Activated T-cell treated with anti-CD3 and anti-CD28 coated beads, Interleukin-2, amount 50 U/mL, for 1 hour (primary cell): ENCODE measurements at places on chromosomes 1 and 21.

DNA sequence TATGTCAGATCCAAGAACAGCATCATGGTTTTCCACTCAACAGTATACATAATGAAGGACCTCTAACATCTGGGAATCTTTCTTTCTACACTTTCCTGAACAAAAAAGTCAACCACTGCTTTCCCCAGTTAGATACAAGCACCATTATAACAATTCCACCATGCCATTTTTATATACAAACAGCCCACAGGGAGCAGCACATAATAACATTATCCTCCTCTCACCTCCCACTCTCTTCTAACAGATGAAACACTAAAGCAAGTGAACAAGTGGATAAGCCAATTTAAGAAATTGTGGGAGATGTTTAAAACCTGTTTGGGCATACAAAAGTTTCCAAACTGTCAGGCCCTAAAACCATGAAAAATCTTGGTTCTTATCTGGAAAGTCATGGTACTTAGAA lies 29.4 kb upstream of the PRRC2C start:
- DNase-seq = no peak

GRCh38 chr21:36534656-36535055 lies 54.7 kb upstream of the CLDN14 start:
- no peak for DNase-seq

GRCh38 chr1:43432907-43433306 lies 20.8 kb downstream of the HYI start:
- DNase-seq = no peak

DNA sequence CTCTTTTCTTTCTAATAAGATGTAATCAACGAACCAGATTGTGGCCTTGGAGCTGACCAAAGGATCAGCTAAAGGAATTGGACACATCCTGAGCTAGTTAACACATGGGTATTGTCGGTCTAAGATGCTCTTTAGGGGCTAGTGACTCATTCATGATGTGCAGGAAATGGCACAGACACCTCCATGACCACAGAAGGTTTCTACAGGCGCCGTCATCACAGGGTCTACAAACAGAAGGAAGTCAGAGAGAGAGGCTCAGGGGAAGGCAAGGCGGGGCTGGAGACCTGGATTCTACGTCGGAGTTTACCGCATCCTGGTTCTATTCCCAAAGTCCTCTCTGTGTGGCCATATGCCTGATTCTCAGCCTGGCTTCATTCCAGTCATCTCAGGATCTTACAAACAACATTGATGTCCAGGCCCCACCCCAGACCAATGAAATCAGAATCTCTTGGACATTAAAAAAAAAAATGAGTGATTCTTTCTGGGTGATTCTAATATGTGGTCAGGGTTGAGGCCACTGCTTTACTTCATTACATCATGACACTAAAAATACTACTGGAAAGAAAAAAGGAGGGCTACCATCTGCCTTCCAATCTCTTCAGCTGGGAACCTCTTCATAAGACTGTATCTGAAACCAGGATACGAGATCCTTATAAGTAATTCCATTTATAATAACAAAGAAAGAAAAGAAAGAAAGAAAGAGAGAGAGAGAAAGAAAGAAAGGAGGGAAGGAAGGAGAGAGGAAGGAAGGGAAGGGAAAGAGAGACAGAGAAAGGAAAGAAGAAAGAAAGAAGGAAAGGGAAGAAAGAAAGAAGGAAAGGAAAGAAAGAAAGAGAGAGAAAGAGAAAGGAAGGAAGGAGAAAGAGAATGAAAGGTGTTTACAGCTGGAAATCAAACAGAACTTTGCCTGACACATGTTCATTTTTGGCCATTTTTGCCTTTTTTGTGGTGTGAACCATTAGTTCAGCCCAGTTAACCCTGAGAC lies 11.6 kb upstream of the KCNJ15 start:
- peak; percentile 45 for DNase-seq

DNA sequence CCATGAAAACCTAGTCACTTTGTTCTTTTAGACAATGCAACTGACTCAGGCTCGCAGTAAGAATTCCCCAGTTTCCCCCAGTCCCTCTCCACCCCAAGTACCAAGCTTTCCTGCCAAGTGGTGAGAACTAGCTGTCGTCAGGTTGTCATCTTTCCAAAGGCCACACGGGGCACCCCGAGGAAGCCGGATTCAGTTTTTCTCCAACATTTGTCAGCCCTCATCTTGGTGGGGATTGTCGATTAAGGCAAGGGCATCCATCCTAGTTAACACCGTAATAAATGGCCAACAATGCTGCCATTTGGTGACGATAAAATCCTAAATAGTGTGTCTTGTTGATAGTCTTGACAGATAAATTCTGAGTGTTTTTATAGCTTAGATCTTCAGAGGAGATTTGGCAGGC lies 55.9 kb upstream of the PROX1 start:
- no peak for DNase-seq

- no peak for DNase-seq
Measured at GRCh38 chr1:25030012-25030411, 99.9 kb upstream of the RUNX3 start.

GRCh38 chr1:180181996-180182642 lies 27.4 kb downstream of the QSOX1 start:
- DNase-seq = no peak

- DNase-seq = no peak
Measured at GRCh38 chr1:100511058-100511457, 26.9 kb upstream of the GPR88 start.

GRCh38 chr21:39087238-39088030 lies 95.8 kb downstream of the PSMG1 start:
- DNase-seq = no peak

DNA sequence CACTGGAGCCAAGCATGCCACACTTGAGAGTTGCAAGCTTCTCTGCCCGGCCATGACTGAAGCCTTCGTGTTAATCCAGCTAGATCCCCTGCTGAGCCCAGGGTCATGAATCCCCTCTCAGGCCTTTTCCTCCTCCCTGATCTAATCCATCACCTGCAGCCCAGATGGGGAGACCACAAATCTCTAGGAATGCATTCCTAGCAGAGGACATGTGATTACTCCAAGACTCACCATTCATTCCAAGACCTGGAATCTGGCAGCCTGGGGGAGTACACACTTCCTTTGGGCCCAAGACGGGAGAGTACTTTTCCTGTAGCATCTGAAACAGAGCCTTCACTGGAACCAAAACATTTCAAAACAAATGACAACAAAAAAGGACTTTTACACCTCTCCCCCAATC lies 269.3 kb upstream of the NFIA start:
- no peak for DNase-seq

- no peak for DNase-seq
Measured at GRCh38 chr1:206563367-206564207, 48.7 kb downstream of the EIF2D start.

DNA sequence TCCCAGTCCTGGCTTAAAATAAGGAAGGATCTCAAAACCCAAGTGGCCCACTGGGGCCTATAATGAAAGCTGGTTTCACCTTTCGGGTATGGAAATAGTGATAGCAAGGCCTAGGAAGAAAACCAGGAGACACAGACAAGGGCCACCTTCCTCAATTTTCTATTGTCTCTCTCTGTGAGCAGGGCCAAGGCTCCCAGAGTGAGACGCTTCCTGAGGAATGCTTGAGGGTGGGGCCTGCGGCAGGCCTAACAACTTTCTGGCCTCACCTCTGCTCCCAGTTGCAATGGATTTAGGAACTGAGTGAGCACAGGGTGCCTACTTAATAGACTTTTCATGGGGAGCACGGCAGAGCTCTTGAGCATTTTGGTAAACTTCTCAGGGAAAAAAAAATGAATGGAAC lies 300.9 kb downstream of the ASTN1 start:
- no peak for DNase-seq

DNA sequence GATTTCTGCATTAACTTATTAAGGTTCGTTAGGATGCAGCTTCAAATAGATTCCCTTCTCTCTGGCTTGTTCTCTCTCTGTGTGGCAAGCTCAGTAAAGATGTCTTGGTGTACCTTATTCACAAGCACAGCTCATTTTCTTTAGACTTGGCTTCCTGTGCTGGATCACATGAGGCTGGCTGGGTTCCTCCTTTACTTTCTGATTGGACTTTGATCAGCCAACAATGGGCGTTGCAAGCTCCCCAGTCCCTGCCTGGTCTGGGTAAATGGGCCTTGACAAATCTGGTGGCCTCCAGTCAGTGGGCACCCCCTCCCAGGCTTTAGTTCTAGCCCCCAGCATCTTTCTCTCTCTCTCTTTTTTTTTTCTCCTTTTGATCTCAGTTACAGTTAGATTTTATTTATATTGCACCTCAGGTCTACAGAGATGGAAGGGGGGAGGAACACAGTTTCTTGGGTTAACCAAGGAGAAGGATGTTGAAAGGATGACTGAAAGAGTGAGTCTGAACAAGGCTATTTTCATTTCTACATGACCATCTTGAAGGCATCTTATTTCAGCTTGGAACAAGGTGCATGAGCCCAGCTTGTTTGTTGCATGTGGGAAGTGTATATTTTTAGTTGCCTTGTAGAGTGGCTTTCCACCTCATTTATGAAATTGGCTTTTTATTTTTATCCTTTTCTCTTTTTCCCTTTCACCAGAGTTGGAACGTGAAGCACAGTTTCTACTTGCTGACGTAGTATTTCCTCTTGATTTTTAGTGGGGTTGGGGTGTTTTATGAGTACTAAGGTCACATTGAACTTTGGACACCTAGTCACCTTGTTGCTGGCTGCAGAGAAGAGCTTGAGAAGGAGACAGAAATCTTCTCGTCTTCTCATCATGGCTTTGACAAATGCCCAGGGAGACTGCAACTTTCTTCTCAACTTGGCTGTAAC lies 77.1 kb downstream of the PBX1 start:
- DNase-seq = no peak

DNA sequence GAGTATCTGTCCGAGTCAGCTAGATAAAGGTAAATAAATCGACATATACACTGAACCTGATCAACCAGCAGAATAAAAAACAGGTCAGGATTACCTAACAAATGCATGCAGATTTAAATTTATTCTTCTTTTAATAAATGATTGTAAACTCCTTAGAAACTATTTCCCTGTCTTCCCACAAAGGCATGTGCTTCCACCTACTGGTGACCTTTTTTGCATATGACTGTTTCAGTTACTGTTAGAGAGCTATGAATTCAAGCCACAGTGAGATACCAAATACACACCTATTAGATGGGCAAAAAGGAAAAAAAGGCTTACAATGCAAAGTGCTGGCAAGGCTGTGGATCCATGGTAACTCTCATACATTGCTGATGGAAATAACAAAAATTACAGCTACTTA lies 957.4 kb upstream of the NCAM2 start:
- no peak for DNase-seq

GRCh38 chr1:4444086-4444485 lies 210.3 kb upstream of the AJAP1 start:
- no peak for DNase-seq

GRCh38 chr1:69244211-69244610 lies 323.5 kb upstream of the LRRC7 start:
- no peak for DNase-seq

DNA sequence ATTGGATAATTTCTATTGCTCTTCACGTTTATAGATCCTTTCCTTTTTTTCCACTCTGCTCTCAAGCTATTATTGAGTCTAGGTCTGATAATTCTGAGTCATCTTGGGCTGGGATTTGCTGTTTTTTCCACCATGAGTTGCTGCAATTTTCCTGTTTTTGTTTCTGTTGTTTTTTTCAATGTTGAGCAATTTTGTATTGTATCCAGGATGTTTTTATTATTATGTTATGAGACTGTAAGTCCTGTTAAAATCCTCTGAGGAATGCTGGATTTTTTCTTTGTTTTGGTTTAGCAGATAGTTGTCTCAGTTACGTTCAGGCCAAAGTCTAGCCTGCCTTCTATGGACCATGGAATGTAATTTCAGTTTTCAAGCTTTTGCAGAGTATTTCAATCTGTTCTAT lies 13.0 kb upstream of the SLC35A3 start:
- no peak for DNase-seq
